Effector memory CD8-positive, alpha-beta T cell (primary cell): ENCODE measurements at places on chromosomes 16 and 17.

GRCh38 chr17:50816271-50816670 lies 19.1 kb upstream of the WFIKKN2 start:
- DNase-seq: no peak

DNA sequence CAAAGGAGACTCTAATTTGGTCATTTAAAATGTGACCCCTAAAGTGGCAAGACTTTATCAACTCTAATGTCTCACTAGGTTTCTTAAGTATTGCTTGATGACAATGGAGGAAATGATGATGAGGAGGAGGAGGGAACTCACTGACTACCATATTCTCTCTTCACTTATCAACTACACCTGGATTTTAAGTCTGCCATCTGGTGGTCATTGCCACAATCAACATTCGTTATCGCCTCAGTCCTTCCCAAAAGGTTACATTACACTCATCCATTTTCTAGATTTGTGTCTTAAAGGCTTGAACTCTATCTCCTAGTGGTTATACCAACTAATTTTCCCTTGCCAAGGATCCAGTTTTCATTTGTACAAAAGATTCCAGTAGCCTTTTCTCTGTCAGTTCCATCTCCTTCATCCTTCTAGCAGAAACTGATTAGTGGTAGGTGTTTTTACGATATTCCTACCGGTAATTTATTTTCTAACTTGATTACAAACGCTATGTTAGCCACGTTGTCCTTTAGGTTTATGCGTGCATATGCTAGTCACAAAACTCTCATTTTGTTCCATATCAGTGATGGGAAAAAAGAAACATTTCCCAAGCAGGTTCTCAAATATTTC lies 114.6 kb upstream of the NOG start:
- no peak for DNase-seq

GRCh38 chr17:8476741-8477140 lies 41.1 kb downstream of the NDEL1 start:
- DNase-seq: no peak

GRCh38 chr16:28496844-28497243 lies 2.4 kb downstream of the APOBR start:
- no peak for DNase-seq

DNA sequence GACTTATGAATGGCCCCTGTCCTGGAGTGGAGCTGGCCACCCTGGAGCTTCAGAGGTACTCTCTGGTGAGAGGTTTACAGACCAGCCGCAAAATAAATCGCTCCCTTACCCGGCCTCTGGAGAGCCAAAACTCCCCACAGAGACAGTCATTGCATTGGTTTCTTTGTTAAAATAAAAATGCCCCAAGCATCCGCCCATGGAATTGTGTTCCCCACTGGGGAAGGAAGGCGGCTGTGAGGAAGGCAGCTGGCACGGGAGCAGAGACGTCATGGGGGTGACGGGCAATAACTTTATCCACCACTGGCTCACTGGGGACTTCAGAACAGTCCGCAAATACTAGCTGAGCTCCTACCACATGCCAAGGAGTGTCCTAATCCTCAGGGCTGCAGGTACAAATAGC lies 266.2 kb upstream of the FOXF1 start:
- no peak for DNase-seq

GRCh38 chr17:58300336-58300735 lies 19.6 kb upstream of the MPO start:
- no peak for DNase-seq

DNA sequence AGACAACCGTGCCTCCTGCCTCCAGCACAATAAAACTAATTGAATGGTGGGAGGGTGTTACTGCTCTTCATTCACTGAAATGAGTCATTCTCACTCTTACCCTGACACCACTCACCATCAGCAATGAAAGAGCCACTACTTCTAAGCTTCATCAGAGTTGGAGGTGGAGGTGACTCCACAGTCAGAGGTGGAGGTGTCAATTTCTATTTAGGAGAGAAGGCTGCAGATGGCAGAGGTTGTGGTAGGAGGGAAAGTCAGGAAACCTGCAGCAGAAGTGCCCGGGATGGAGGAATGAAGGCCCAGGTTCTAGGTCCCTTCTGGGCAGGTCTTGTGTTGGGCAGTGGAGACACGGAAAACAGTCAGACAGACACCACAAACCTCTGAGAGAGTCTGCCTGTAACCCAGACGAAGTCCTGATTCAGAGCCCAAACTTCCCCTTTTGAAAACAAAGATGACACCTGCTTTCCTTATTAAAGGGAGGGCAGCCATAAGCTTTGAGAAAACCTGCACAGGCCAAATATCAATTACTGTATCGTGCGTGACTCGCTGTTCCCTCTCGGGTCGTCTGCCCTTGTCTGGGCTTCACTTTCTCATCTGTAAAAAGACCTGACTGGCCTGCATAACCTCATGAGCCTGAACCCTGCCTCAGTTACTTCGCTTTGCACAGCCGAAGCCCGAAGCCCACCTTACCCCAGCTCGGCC lies 668 bp downstream of the ATPAF2 start:
- no peak for DNase-seq

DNA sequence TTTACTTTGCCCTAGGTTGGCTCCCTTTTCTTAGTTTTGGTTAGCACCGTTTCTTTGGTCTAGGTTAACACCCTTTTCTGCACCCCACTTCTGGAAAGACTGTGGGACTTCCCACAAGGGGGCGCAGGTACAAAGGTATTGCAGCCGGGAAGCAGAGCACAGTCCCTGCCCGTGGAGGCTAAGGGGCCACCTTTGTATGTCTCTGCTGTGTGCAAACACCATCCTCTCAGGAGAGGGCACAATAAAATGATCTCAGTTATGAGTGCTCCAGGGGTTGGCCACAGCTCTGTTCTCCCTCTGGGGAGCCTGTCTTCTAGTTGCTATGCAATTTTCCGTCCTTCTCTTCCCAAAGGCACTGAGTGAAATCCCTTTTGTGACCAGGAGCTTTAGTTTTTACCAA lies 28.4 kb upstream of the TMC5 start:
- peak; percentile 32 for DNase-seq

GRCh38 chr17:20072692-20072992 lies 63.5 kb downstream of the SPECC1 start:
- DNase-seq: no peak

DNA sequence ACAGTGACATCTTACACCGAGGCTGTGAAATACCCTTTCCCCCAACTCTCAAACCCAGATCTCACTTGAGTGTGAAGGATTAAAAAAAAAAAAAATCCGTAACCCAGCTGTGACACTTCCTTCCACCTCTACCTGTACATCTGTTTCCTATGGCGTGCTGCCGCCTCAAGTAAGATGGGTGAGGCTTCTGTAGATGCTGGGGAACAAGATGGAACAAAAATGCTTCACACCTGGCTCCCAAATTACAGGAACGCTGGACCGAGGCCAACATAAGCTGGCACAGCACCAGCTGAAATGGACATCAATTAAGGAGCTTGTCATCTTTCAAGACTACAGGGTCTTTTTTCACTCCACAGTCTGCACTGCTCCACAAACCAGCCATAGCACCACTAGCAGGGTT lies 95.9 kb downstream of the HIC1 start:
- no peak for DNase-seq

GRCh38 chr16:8866118-8866883 lies 2.5 kb downstream of the CARHSP1 start:
- no peak for DNase-seq

DNA sequence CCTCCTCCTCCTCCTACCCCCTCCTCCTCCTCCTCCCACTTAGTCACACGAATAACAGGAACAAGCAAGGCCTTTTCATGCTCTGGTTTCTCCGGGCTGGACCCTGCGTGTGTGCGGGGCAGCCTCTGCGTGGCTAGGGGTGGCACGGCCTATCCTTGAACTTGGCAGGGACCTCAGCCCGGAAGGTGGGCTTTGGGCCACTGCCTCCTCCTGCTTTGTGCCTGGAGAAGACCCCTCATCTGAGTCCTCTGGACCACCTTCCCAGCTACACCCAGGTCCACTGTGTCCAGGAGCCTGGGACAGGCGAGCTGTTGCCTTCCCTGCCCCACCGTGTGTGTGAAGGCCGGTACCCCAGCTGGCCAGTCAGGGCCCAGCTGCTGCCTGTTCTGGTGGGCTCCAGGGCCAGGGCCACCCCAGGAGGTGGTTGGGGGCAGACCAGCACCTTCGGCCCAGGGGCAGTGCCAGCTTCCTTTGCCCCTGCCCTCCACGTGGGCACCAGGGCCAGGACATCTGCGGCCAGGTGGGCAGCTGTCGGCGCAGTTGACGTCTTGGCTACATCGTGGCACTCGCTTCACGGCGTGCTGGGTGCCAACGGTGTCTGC lies 35.4 kb downstream of the GINS2 start:
- DNase-seq: no peak

GRCh38 chr17:1144162-1144561 lies 35.6 kb downstream of the ABR start:
- no peak for DNase-seq

- no peak for DNase-seq
Observed at GRCh38 chr16:88764913-88765349, 20.1 kb downstream of the PIEZO1 start.
